Fibroblast of the aortic adventitia (primary cell): ENCODE measurements at places on chromosomes 3 and 15. TPM values are rescaled to one million over a fixed set of nuclear protein-coding genes. Genes with fewer than 3 reads are reported as not detected.
A peak's percentile ranks its signal among the peaks of the same experiment; 100 is the strongest.

GRCh38 chr3:184694716-184695115 lies 17.1 kb downstream of the MAGEF1 start:
- no peak for DNase-seq

GRCh38 chr15:98177966-98178592 lies 217.6 kb downstream of the ARRDC4 start:
- DNase-seq = peak; percentile 86

The CEP19 gene
- 4.0 and 6.5 TPM in 2 replicates for total RNA-seq

The ACTRT3 gene
- 3.8 and 4.3 TPM in 2 replicates for total RNA-seq

The DPP8 gene
- total RNA-seq = 45.2 and 46.5 TPM in 2 replicates
